ENCODE measurements at places on chromosomes 6 and 20.

DNA sequence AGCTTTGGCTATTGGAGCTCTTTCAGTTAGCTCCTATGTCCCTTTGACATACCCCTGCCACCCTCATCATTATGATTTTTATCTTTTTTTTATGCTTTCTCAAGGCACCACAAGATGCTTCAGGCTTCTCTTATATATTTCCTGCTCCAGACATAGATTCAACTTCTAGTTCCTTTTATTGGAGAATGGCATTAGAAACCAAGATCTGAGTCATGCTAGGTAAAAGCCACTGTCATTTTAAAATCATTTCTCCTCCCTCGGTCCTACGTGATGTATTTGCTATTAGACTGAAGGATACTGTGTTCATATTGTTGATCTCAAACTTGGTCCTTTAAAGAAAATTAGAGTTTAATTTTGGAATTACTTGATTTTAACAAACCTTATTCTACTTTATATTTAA is 8.3 kb downstream of the TENT5A start:
- DNase-seq: no peak

DNA sequence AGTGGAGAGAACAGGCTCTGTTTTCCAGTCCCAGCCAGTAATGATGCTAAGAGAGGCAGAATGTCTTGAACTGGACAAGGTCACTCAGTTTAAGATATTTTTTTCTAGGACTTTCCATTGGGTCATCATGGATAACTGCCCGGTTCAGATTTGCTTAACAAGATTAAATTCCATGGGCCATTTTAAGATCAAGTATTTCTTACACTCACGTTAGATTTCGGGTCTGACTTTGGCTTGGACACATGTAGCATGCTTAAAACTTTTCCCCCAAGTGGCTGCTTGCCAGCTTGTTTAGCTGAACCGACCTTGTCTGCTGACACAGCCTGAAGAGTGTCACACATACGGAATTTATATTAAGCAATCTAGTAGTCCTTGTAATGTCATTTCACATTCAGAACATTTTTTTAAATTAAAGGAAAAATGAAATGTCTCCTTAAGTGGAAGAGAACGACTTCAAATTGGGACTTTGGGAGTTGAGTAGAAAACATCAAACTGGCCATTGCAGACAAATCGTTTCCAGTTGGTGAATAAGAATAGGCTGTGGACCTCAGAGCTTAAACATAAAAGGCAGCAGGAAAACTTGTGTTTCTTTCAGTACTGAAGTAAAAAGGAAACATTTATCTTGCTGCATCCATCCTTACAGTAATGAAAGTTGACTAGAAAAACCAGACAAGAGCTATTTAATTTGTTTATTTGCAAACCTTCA is 29.0 kb downstream of the ARMC2 start:
- DNase-seq: no peak

DNA sequence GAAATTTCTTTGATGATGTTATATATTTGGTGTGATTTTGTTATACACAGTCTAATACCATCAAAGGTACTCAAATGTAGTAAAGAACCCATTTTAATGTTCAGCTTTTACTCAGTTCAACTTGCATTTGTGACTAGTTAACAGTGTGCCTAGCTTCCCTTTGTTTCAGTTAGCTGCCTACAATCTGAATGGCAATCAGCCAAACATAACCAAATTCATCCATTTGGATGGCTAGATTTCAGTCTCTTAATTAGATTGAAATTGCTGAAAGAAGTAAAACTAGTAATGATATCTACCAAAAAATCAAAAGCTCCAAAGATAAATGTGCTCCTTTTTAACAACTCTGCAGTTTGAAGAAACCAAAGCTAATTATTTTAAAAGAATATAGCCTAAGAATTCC is 6.9 kb downstream of the EPHA7 start:
- DNase-seq: no peak

DNA sequence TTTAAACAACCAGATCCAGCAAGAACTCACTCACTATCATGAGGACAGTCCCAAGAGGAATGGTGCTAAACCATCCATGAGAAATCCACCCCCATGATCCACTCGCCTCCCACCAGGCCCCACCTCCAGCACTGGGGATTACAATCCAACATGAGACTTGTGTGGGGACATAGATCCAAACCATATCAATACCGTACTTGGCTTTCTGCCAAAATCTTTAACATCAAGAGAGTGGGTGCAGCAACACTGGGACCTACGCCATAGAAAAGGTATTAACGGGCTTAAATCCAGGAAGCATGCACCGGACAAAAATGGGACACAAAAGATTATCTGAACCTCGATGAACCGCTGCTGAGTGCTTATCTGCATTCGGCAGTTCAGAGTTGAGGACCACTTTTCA is 322.3 kb upstream of the ARID1B start:
- DNase-seq: no peak

DNA sequence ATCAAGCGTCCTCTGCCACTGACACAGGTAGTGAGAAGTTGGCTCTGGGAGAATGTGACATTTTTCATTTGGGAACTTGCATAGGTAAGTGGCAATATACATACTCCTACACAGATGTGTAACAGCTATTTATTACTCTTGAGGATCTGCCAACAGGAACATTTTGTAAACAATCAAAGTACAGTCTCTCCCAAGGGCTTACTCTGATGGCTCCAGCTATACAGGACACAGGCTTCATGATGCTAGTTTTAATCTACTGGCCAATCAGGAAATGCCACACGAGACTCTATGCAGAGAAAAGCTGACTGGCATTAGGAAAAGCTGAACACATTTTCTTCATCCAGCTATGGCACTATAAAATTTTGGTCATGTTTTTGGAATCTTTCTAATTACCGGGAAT is 57.8 kb downstream of the POPDC3 start:
- DNase-seq: no peak

- DNase-seq: no peak
These were observed 52.7 kb downstream of the BANF2 start for GRCh38 chr20:17752459-17752858.

GRCh38 chr6:140697585-140697984 is 1323.1 kb upstream of the CITED2 start:
- no peak for DNase-seq
